ENCODE measurements at places on chromosomes 16 and 17.

DNA sequence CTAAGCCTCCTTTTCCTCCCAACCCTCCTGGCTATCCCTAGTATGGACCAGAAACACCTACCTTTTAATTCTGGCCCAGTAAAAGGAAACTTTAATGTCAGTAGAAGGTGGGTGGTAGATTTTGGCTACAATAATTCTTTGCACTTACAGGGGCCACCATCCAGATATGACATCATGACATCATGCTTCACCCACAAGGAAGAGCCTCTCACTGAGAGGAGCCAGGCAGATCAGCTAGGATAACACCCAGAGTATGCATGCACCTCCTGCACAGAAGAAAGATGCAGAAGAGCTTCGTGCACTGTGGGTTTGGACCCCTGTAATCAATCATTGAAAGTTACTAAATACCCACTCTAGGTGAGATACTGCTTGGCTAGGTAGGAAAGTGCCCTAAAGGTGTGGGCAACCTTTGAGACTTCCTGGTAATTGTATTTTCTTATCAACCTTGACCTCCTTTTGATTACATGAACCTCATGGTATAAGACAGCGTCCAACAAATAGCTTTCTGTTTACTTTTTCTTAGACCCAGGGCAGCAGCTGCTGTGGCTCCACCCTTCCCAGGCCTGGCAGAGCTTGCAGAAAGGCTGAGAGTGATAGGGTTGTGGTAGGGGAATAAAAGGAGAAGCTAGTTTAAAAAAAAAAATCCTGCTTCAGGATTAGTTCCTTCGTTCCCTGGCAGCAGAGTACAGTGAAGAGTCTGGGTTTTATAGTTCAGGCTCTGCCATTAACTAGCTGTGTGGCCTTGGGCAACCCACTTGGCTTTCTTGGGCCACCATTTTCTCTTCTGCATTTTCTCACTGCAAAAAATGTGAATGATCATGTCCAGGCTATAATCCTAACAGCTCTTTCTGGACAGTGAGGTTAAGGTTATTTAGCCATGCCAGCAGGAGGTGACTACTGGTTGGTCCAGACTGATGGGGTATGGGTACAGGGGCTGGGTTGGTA is 6.2 kb downstream of the MAP3K14 start:
- no peak for DNase-seq

DNA sequence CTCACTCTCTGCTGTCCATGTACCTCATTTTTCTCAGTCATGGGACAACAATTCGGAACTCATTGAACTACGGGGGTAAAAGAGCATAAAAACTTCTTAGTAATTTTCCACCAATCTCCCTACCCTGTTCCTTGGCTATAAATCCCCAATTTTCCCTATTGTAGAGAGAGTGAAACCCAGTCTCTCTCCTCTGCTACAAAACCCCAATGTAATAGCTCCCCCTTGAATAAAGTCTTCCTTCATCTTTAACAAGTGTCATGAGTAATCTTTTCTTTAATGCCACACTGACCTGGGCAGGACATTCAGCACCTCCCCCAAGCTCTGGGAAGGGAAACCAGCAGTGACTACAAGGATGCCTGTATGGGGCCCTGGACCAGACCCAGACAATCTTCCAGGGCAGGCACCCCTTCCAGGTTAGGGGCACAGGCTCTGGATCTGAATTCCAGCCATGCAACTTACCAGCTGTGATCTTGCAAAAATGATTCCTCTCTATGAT is 10.2 kb upstream of the EIF1 start:
- DNase-seq = no peak

GRCh38 chr16:67775273-67775672 is 31.1 kb downstream of the RANBP10 start:
- DNase-seq = no peak

DNA sequence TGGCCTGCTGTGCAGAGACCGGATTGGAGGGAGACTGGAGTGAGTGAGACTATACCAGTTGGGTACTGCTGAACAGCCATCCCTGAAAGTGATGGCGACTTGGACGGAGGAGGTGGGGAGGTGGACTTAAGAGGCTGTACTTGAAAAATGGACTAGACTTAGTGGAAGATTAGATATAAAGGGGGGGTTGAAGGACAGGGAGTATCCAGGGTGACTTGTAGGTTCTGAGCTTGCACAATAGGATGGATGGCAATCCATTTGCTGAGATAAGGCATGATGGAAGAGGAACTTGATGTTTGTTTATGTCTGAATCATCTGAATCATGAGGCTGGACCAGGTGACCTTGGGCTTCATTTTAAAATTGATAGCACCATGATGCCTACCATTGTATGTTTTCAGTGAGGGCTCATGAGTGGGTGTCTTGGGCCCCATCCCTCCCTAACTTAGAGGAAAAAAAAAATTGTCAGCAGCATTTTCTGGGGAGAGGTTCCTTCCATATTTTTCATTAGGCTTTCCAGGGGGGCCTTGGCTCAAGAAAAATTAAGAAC is 41.2 kb downstream of the PRKCA start:
- no peak for DNase-seq

DNA sequence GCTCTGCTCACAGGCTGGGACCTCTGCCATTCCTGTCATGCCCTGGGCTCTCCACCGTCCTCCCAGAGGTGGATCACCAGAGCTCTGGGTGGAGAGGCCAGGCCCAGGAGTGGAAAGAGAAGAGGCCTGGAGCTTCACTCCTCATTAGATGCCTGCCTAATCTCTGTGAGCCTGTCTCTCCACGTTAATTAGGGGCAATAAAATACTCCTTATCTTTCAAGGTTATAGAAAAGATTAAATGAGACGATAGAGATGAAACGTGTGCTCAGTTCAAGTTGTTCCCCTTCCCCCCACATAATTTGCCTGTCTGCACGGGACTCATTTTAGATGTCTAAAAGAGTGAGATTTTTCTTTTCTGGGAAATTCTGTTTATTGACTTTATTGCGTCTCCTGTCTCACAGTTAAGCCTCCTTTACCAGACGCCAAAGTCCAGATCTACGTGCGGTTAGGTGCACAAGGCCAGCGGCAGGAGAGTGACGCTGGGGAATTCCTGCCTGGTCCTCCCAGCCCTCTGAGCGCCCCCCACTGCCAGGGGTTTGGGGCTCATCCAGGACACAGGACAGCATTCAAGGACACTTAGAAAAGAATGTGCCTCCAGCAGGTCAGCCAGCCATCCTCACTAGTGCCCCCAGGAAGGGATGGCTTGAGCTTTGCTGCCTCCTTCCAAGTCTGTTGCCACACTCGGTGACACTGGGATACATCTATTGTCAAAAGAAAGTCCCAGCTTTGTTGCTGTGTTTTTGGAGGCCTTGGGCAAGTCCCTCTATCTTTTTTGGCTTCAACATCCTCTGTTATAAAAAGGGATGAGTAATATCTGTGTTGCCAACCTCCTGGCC is 42.3 kb downstream of the TBX4 start:
- DNase-seq = no peak

DNA sequence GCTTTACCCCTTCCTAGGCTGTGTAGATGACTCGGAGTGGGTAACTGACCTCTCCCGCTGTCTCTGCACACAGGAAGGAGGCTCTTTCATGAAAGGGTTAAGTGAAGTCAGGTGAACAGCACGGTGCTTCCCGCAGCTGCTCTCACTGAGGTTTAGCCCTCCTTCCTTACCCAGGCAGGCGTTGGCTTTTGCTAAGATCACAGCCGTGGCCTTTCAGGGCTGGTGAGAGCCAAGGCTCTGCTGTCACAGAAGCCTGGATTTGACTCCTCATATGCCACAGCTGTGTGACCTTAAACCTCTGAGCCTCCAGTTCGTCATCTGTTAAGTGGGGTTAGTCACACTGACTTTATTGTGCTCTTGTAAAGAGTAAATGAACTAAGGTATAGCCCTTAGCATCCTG is 90.9 kb upstream of the PLCG2 start:
- DNase-seq = no peak

DNA sequence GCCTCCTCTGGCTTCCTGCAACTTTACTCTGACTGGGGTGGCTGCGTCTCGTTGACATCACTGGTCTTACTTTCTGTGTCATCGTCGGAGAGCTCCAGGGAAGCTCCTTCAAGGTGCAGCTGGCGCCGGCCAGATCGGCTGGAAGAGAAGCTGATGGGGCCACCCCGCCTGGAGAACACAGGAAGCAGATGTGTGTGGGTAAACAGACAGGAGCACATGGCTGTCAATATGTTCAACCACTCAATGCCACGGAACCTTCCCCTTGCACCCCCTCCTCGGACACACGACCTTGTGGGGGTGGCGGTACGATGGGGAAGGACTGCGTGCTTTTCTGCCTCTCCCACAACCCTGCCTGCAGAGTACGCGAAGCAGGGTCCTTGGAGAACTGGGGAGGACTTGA is 40.1 kb downstream of the NDEL1 start:
- DNase-seq = no peak

DNA sequence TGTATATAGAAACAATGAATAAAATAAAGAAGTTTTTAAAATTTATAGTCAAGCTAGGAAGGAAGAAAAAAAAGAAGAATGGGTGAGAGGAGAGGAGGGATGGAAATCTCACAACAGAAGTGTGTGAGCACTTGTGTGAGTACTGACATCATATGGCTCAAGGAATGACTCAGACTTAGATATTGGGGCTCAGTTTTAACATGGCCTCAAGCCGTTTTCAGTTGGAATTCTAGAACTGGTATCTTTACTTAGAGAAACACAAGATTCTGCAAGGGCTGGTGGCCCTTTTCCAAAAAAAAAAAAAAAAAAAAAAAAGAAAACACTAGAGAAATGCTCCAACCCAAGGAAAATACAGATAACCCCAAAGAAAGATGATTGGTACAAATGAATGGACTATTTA is 55.1 kb downstream of the STXBP4 start:
- no peak for DNase-seq

DNA sequence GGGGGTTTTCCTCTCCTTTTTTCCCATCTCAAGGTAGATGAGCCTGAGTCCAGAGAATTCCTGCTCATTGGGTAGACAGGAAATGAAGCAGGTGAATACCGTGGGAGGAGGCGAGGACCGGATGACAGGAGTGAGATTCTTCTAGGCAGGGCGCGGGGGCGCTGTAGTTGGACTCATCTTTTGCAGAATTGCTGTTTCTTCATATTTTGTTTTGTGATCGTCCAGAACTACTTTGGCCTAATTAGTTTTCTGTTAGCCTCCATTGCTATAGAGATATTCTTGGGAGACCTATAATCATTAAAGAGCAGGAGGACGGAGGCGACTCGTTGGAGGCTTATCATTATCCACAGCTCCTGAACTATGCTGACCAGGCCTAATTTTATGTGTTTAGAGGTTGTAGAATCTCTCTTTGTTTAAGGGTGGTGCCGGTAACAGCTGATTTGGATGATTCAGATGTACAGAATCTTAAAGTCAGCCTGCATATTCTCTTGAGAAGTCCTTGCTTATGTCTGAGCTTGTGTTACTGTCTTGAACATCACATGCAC is 650 bp downstream of the ATP6V0A1 start:
- no peak for DNase-seq

DNA sequence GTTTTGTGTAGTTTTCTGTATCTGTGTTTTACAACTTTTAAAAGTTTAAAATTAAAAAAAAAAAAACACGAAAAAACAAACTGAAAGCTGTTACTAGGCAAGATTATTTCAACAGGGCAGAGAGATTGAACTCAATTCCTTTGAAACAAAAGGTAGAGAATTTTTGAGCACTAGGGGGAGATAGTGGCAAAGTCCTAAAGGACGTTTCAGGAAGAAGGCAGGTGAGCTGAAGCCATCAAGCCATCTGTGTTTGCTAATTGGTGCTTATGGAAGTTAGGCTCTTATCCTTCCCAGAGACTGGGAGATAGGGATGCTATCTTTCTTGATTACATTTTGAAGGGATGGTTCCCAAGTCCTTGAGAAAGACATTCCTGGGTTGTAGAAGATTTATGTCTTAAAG is 70.6 kb upstream of the CLEC3A start:
- no peak for DNase-seq

GRCh38 chr16:86516623-86517003 is 6.3 kb downstream of the FOXF1 start:
- peak; percentile 11 for DNase-seq

GRCh38 chr16:23377071-23377931 is 75.2 kb downstream of the SCNN1B start:
- no peak for DNase-seq

GRCh38 chr17:4100883-4101756 is 41.7 kb downstream of the ZZEF1 start:
- DNase-seq = no peak

- DNase-seq = no peak
These were observed 2.8 kb downstream of the PRKCB start for GRCh38 chr16:23838485-23839142.

DNA sequence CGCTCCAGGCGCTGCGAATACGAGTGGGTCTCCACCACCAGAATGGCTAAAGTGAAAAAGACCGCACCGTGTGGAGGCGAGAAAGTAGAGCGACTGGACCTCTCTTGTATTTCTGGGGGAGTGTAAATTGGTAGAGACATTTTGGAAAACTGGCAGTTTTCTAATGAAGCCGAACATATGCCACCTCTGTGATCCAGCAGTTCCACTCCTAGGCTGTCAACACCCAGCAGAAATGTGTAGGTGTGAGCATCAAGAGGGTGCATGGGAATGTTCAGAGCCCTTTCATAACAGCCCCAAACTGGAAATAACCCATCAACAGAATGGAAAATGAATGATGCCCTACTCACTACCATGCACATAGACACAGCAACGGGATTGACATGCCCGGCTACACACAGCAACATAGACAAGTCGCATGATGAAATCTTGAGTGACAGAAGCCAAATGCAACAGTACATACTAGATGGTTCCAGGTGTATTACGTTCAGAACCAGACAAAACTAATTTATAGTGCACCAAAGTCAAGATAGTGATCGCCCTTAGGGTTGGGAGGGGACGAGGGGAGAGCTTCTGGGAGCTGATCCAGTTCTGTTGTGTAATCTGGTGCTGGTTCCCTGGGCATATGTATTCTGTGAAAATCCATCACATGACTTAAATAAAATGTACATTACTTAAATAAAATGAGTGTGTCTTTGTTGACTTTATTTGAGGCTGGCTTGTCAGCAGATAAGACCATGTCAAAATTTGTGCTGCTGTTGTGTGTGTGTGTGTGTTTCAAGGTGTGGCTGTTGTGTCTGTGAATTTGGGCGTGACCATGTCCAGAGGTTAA is 877 bp upstream of the BCL7C start:
- DNase-seq = no peak

GRCh38 chr17:47188271-47188875 is 722 bp downstream of the CDC27 start:
- DNase-seq = peak; percentile 9

DNA sequence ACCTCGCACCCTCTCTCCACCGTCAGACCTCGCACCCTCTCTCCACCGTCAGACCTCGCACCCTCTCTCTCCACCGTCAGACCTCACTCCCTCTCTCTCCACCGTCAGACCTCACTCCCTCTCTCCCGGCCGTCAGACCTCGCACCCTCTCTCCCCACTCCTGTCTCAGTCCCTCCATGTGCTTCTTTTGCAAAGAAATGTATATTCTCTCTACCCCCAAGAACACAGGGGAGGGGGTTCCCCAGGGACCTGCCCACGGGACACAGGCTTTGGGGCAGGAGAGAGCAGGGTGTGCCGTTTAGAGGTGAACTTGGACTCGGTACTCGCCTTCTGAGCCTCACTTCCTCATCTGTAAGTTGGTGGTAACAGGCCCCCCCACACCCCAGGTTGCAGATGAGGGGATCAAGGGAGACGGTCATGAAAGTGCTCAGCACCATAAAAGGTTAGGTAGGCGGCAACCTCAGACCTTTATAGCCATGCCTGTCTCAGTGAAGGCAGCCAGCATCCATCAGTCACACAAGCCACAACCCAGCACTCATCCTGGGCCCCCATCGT is 63.7 kb downstream of the RPH3AL start:
- no peak for DNase-seq

Measured in neuronal stem cell (in vitro differentiated cells).